ENCODE measurements at places on chromosomes 7 and 10.

GRCh38 chr7:7614018-7614741 lies 26.4 kb upstream of the UMAD1 start:
- no peak for DNase-seq

- DNase-seq: no peak
Observed at GRCh38 chr10:101644002-101644401, 51.0 kb downstream of the FBXW4 start.

DNA sequence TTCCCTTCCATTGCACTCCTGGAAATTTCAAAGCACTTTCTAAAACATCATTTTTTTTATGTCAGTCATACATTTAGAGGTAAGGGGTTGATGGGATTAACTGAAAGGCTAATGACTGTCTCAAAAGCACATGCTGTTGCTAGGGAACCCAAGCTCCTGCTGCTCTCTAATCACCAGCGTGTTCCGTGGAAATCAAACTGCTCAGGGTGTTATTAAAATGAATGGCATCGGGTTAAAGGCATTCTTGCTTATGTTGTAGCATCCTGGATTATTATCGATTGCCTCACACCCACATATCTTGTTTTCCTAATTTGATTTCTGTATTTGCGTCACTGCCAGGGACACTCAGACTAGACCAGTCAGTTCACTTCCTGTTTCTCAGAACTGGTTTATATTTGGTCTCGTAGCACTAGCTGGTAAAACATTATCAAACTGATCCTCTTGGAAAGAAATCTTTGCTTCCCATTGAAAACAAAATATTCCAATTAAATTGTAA lies 216.5 kb upstream of the MKLN1 start:
- DNase-seq: no peak

GRCh38 chr7:149753375-149754233 lies 19.8 kb downstream of the ZNF467 start:
- no peak for DNase-seq

DNA sequence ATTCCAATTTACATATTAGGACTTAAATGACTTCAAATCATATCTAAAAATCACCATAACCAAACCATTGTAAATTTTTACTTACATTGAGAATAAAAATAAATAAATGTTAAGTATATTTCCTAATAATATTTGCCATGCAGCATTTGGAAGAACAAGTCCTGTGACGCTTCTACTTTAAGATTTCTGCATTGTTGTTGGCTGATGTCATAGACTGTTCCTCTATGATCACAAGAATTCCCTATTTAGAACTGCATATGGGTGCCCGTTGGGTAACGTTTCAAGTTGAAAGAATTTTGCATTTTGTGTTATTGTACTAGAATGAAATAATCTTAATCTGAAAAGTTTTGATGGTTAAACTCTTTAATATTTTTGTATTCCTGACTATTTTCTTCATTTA lies 5.1 kb upstream of the ITGB1 start:
- DNase-seq: no peak

- DNase-seq: no peak
Observed at GRCh38 chr10:70212879-70213278, 20.4 kb downstream of the PPA1 start.

DNA sequence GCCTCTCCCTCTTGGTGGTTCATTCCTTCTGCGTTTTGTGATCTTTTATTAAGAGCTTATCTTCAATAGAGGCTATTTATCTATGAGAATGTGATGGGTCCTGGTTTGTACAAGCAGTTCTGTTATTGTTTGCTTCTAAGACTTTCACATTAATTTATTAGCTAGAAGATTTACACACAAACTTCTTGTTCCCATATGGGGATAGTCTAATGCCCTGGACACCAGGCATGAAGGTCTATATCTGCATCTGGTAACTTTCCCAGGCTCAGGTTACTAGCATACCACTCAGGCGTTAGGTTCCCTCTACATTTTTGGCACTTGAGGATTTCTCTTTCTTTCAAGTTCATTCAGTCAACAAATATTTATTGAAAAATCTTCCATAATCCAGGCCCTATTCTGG lies 7.7 kb downstream of the XPNPEP1 start:
- DNase-seq: no peak

GRCh38 chr10:11533328-11533781 lies 78.1 kb downstream of the USP6NL start:
- peak; percentile 11 for DNase-seq

DNA sequence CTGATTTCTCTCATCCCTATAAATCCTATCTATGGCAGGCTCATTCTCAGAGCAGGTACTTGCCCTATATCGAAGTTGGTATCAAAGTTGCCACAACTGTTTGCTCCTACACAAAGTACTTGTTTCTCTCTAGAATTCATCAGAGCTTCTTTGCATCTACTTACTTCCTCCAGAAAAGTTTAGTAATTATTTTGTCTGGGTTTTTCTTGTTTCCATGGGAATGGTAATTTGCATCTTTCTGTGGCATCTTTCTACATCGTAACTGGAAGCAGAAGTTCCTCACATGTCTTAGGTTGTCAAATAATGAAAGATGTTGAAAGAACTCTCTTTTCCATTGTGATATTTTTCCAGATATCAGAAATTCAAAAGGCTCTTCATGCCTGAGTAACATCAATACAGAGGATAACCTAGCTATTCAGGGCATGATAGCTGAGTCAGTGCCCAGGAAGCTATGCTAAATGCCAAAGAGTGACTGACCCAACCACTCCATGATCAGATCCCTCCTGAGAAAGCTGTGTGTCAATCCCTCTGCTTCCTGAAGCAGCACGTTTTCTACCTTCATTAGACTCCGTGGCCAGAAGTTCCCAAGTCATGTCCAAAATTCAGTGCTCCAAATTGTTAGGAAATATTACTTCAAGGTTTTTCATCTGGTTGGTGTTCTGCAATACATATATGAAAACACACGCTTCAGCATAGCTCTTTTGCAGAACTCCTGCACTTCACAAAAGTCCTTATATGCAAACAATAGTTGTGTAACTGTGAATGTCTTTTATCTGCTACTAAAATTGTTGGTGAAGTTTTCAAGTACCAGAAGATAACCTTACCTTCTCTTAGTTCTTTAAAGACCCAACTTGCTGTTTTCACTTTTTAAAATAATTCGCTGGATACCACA lies 216.5 kb downstream of the VTI1A start:
- DNase-seq: no peak

DNA sequence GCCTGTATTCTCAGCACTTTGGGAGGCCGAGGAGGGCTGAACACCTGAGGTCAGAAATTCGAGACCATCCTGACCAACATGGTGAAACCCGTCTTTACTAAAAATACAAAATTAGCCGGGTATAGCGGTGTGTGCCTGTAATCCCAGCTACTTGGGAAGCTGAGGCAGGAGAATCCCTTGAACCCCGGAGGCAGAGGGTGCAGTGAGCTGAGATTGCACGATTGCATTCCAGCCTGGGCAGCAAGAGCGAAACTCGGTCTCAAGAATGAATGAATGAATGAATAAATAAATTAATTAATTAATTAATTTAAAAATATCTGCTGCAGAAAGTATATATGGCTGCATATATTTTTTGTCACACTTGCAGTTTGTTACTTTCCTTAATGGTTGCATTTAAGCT lies 781.8 kb downstream of the DNAJB9 start:
- no peak for DNase-seq

GRCh38 chr7:56083150-56083785 lies 9.5 kb downstream of the PHKG1 start:
- no peak for DNase-seq

- DNase-seq: no peak
Observed at GRCh38 chr10:96986200-96986856, 154.2 kb downstream of the LCOR start.

DNA sequence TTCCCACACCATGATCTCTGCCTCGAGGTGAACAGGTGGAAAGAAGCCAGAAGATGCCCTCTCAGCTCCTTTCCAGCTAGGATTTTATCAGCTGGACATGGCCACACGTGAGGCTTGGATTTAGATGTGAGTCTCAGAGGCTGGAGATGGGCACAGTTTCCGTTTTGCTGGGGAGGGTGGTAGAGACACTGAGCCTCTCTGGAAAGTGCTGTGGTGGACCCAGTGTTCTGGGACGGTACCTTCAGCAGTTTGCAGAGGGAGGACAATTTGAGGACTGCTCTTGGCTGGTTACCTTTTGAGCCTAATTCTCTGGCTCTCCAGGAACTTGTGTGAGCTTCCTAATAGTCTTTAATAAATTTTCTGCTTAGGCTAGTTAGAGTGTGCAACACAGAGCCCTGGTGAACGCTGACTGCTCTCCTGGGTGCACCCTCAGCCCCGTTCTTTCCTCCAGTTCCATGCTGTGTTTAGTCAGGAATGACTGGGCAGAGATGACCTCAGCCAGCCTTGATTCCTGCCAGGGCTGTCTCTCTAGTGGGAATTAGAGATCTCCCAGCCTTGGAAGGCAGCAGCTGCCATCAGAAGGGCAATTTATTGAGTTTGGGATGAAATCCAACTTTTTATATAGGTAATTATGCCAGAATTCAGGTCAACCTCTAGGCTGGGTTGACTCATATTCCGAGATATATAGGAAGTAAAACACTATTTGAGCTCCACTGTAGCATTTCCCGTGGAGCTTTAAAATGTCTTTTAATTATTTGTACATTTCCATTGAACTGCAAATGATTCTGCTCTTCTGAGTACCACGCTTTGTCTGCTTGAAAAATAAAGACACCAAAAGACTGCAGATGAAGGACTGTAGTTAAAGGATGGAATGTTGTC lies 103.9 kb downstream of the GATA3 start:
- no peak for DNase-seq

DNA sequence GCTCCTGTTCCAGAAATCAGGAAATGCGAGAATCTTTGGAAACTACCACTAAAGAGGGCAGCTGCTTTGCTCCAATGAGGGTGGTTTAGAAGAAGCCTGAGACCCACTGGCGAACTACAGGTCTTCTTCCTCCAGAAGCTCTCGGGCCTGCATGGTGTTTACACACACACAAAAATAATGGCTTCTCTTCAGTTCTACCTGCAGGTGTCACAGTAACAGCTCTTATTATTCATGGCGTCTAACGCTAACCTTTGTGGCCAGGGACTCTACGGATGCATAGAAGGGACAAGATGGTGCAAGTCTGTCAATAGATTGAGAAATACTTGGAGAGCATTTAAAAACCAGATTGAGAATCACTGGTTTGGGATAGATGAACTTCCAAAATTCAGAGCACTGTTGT lies 22.4 kb downstream of the GPR141 start:
- no peak for DNase-seq

- DNase-seq: no peak
Observed at GRCh38 chr7:9124320-9124719, 690.9 kb downstream of the NXPH1 start.

GRCh38 chr10:112475575-112476218 lies 28.7 kb downstream of the VTI1A start:
- no peak for DNase-seq

DNA sequence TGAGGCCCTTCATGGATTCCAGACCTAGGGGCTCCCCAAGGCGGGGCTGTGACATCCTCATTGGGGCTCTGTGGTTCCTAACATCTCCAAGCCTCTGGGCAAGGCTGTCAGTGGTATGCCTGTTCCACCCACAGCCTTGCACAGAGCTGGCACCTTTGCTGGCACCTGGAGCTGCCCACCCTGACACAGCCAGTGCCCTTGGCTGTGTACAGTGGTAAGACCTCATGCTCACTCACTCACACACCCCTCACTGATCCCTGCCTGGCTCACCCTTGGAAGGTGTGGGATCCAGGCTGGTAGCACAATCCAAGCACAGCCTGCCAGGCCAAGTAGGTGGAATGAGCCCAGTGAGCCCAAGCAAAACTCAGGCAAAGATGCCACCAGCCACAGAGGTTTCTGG lies 200.4 kb upstream of the PCDH15 start:
- no peak for DNase-seq

GRCh38 chr7:55469721-55470120 lies 102.6 kb downstream of the VOPP1 start:
- no peak for DNase-seq

DNA sequence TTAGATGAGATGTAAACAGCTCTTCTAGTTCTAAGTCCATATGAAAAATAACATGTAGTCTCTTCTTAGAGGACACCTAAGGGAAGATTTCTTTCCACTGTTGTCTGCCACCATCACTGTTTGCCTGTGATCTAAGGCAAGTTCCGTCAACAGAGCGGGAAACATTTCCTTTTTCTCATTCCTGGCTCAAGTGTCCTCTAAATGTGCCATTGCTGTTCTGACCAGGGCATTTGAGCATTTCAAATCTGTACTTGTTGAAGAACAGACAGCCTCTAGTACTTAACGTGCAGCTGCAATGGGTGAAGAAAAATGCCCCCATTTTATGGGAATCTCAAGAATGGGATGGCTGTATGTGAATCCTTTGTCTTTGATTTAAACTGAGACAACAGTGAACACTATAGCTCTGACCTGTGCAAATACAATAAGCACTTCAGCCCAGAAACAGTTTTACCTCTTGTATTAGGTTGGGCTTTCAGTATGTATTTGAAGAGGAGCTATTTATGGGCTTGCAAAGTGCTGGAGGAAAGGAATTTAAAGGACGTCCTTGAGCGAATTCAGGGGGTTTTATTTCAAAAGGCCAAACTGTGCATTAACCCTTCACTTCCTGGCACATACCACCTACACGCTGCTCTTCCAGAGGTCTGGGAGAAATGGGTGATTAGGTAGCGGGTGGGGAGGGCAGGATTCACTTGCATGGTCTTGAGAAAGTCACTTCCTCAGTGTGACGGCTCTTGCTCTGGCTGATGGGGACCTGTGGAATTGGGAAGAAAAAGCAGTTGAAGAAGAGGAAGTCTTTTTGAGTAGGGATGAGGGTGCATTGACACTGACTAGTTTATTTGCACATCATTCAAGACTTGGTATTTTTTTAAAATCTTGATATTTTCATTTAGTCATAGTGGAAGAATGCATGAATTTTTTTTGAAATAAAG lies 66.1 kb downstream of the THNSL1 start:
- DNase-seq: no peak

DNA sequence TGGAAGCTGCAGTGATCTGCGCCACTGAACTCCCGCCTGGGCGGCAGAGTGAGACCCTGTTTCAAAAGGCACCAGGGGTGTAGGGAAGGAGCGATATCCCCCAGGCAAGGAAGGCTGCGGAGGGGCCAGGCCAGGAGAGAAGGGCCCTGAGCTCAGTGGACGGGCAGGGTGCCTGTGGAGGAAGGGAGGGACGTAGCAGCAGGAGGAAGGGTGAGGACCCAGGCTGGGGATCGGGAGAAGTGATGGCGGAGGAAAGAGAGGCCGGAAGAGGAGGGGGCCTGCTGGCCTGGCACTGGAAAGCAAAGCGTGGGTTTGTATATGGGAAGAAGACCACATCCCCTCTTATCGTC lies 45.6 kb downstream of the ALOX5 start:
- no peak for DNase-seq

- DNase-seq: no peak
Observed at GRCh38 chr10:43963793-43964425, 315.2 kb upstream of the ZNF32 start.

- DNase-seq: no peak
Observed at GRCh38 chr7:107505997-107506673, 36.3 kb downstream of the GPR22 start.

DNA sequence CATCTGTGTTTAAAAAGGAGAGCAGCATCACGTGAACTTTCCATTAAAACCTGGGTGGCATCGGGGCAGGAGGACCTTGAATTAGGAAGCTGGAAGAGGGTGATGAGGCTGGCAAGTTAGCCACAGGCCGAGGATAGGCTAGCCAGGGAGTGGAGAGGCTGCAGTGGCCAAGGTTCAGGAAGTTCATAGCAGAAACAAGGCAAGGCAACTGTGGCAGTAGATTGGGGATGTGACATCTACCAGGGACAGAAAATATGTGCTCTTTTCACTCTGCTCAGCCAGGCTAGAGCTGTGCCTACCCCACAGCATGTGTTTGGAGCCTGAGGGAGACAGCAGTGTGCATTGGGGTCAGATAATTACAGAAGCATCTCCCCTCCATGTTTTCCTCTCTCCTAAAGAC lies 2.2 kb upstream of the INPP5F start:
- DNase-seq: no peak

Data from CD8-positive, alpha-beta T cell (primary cell).